ENCODE measurements at places on chromosomes 11 and 22.

DNA sequence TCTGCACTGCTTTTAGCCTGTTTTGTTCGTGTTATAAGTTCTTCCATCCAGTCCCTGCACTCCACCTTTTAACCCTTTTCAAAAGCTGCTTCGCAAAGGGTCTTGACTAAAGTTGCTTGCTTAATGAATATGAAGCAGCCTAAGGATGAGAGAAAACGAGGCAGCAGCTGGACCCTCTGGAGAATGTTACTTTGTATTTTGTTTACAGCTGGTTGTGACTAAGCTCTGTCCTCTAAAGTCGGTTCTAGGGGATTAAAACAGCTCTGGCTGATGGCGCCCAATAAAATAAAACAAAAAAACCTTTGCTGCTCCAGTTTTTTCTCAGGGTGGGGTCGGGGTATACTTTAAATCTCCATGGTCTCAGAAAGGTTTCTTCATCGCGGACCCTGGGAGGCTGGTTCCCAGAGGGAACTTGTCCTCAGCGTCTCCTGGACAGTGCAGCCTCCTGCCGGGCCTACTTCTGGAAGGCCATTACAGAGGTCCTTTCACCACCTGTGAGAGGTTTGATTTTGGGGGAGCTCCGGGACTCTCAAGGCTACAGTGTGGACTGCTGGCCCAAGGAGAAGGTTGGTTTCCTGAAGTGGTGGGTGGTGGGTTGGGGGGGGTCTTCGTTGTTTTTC is 836 bp upstream of the RBM4 start:
- H3K4me1 ChIP-seq, result peaks cover 52% of the 10 kb centered on the region
- peaks cover 3% of the 10 kb centered on the region for H3K36me3 ChIP-seq
- H3K4me3 ChIP-seq, result peak overlapping the region; percentile 80
- no peak for DNase-seq
- peak overlapping the region; percentile 91 for H3K27ac ChIP-seq

GRCh38 chr11:118398791-118399559 is 2.4 kb upstream of the ATP5MG start:
- no peak overlapping the region for H3K4me3 ChIP-seq
- DNase-seq, result no peak
- peaks cover 26% of the 10 kb centered on the region for H3K36me3 ChIP-seq
- peaks cover 19% of the 10 kb centered on the region for H3K4me1 ChIP-seq
- no peaks in the 10 kb centered on the region for H3K27me3 ChIP-seq

DNA sequence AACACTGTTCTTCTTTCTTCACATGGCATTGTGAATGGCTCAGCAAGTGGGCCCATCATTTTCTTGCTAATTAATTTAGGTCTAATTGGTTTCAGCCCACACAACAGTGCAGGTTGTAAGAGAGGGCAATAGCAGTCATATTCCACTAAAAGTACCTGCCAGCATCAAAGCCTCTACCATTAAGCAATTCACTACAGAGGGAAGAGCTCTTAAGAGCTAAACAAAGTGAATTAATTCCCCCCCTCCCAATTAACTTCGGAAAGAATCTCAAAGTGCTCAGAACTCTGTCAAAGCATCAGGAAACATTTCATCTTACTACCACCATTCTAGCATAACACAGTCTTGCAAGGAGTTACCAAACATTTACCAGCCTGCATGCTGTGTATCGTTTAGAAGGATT is 133.9 kb upstream of the UBASH3B start:
- peaks cover 8% of the 10 kb centered on the region for H3K27me3 ChIP-seq
- no peak overlapping the region for H3K27ac ChIP-seq
- no peaks in the 10 kb centered on the region for H3K4me1 ChIP-seq
- no peak for DNase-seq
- H3K36me3 ChIP-seq, result no peaks in the 10 kb centered on the region

GRCh38 chr11:33310720-33311500 is 53.7 kb downstream of the HIPK3 start:
- no peak overlapping the region for H3K4me3 ChIP-seq
- H3K27ac ChIP-seq, result no peak overlapping the region
- no peaks in the 10 kb centered on the region for H3K27me3 ChIP-seq
- peaks cover 5% of the 10 kb centered on the region for H3K4me1 ChIP-seq
- DNase-seq, result no peak

GRCh38 chr11:122229078-122229477 is 113.1 kb upstream of the BLID start:
- no peak overlapping the region for H3K4me3 ChIP-seq
- no peak for DNase-seq
- no peaks in the 10 kb centered on the region for H3K4me1 ChIP-seq

DNA sequence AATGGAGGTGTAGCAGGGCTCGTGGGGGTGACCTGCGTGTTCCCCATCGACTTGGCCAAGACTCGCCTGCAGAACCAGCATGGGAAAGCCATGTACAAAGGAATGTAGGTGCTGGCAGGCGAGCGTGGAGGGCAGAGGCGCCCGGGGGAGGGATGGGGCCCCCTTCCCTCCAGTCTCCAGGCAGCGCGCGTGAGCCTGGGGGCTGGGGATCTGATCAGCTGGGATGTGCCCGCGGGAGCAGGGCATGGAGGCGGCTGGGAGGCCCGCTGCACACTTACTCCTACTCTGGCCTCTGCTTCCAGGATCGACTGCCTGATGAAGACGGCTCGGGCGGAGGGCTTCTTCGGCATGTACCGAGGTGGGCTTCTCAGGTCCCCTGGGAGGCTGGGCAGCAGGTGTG is 17.8 kb downstream of the SLC25A18 start:
- H3K27ac ChIP-seq, result no peak overlapping the region
- no peak overlapping the region for H3K4me3 ChIP-seq
- DNase-seq, result no peak
- H3K27me3 ChIP-seq, result peaks cover 5% of the 10 kb centered on the region
- H3K36me3 ChIP-seq, result no peaks in the 10 kb centered on the region
- H3K4me1 ChIP-seq, result no peaks in the 10 kb centered on the region

DNA sequence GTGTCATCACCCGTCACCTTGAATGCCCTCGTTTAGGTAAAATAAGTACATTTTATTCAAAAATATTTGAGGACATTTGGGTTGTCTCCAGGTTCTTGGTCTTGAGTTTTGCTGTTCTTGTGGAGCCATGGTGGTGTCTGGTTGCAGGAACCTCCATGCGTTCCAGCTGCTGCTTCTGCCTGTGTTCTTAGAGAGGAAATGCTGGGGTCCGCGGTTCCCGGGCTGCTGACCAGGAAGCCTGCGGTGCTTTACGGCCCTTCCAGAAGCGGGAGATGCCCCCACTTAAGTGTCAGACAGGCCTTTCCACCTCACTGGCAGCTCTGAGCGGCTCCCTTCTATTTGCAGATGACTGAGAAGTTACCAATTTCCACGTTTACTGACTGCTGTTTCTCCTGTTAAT is 66.8 kb downstream of the LRP5 start:
- H3K27ac ChIP-seq, result peak overlapping the region; percentile 94
- H3K4me3 ChIP-seq, result no peak overlapping the region
- H3K27me3 ChIP-seq, result no peaks in the 10 kb centered on the region
- no peaks in the 10 kb centered on the region for H3K36me3 ChIP-seq
- no peak for DNase-seq

- no peak overlapping the region for H3K27ac ChIP-seq
- no peak overlapping the region for H3K4me3 ChIP-seq
- H3K27me3 ChIP-seq, result no peaks in the 10 kb centered on the region
- no peaks in the 10 kb centered on the region for H3K36me3 ChIP-seq
- H3K4me1 ChIP-seq, result peaks cover 7% of the 10 kb centered on the region
- DNase-seq, result no peak
Observed at GRCh38 chr11:76644591-76644990, 26.0 kb downstream of the LRRC32 start.

GRCh38 chr11:116545912-116546311 is 226.9 kb downstream of the BUD13 start:
- no peak overlapping the region for H3K4me3 ChIP-seq
- no peaks in the 10 kb centered on the region for H3K4me1 ChIP-seq
- DNase-seq, result no peak

Measured in tibial artery (tissue), 4 donors.